ENCODE measurements at places on chromosomes 12 and 14.

GRCh38 chr14:100428727-100429126 is 105.6 kb downstream of the SLC25A47 start:
- DNase-seq: peak; percentile 72

DNA sequence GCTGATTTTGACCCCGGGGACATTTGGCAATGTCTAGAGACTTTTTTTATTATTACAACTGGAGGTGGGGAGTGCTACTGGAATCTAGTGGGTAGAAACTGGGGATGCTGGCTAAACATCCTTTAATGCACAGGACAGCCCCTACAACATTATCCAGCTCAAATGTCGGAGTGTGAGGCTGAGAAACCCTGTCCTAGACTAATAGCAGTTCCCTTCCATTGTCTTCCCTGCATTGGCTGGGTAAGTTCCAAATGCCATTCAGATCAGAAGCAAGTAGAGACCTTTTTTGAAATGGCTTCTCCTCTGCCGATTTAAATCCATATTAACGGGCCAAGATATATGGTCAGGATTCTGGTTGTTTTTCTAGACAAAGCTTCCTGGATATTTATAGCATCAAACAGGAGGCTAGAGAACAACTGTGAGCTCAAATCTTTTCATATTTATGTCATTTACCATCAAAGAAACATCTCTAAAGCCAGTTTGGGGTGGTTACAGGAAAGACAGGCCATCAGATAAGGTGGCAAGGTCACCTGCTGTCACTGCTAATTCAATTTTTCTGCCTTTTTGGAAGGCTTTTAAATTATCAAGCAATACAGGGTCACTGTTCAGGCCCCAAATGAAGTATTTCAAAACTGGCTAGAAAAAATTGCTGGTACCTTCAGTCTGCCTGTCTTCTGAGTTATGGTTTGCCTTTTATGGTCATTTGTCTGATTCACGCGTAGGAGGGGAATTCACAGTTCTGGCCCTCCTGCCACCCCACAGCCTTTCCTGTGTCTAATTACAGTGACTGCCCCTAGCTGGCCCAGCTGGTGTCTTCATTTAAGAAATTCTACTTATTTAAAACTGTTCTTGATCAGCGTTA is 20.1 kb upstream of the AKAP5 start:
- DNase-seq: peak; percentile 74

GRCh38 chr12:69095765-69096477 is 143.4 kb upstream of the CPSF6 start:
- DNase-seq: no peak

DNA sequence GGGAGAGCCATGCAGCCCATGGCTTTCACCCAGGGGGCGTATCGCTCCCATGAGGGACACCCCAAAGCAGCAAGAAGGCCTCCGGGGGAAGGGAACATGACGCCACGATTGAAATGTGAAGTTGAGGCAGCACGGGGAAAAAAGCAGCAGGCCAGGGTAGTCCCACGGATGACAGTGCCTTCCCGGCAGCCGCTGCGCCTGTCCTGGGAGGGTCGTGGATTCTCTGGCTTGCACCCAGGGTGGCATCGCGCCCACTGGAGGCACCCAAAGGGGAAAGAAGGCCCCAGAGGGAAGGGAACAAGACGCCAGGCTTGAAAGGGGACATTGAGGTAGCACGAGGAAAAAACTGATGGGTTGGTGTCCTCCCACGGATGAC is 161.6 kb upstream of the ALG10B start:
- no peak for DNase-seq

DNA sequence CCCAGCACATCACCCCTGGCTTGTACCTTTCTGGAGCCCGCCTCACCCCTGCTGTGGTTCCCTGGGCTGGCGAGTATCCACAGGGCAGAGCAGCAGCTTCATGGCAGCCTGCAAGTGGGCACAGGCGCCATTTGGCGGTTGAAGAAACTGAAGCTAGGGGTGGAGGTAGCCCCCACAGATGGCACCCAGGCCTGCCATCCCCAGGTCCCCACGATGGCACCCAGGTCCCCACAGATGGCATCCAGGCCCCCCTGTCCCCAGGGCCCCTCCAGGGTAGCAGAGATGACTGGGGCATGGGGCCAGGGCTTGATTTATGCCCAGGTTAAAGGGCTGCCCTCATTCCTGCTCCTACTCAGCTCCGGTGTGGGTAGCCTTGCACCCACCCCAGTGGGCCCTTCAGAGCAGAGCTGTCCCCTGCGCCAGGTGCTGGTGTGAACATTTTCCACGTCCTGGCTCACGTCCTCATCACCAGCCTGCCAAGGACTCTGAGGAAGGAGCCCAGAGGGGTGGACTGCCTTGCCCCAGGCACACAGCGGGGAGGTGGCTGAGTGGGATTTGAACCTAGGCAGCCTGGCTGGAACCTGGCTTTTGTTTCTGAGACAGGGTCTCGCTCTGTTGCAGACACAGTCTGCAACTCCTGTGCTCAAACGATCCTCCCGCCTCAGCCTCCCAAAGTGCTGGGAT is 8.7 kb downstream of the MMP17 start:
- DNase-seq: no peak

GRCh38 chr14:94346841-94347240 is 23.7 kb upstream of the SERPINA6 start:
- no peak for DNase-seq

GRCh38 chr12:2282318-2282717 is 229.5 kb downstream of the CACNA1C start:
- DNase-seq: no peak

DNA sequence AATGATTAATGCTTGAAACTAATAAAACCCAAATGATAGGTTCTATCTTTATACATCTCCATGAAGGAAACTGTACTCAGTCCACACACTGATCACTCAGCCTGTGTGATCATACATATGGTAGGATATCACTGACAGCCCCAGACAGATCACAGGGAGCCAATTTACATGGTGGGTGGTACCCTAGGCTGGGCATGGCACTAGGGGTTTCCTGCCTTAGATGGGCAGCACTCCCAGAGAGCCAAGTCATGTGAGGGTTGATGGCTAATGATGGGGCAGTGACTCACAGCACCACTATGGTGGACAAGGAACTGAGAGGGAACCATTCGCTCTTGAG is 89.6 kb upstream of the PTPRR start:
- no peak for DNase-seq

DNA sequence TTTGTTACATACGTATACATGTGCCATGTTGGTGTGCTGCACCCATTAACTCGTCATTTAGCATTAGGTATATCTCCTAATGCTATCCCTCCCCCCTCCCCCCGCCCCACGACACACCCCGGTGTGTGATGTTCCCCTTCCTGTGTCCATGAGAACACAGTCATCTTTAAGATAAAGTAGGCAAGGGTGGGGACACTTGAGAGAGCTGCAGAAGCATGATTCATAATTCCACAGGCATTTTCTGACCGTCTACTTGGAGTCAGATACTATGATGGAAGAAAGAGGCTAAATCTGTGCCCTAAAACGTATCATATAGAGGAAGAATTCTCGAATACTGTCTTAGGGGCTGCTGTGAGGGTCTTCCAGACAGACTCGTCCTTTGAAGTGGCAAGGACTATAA is 145.9 kb upstream of the VASH1 start:
- DNase-seq: no peak

- no peak for DNase-seq
Observed at GRCh38 chr14:79209418-79209817, 1001.9 kb downstream of the DIO2 start.

DNA sequence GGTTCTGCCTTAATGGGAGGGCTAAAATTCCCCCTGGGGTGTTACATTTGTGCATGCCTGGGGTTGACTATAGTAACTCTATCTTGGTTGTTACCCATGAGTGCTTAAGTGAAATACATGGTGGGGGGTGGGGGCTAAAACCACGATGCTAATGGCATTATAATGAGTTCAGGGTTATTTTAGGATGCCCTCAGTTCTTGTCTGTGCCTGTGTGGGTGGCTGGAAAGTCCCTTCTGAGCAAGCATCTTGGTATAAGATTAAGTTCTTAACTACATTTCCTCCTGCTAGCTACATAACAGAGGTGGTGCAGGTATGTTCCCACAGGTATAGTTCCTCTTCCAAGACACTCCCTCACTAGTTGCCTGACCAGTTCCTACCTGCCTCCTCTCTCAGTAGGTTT is 822.3 kb downstream of the LRFN5 start:
- DNase-seq: peak; percentile 45

- no peak for DNase-seq
Observed at GRCh38 chr12:89343127-89343526, 9.2 kb downstream of the DUSP6 start.

GRCh38 chr12:120350576-120351350 is 18.2 kb downstream of the MSI1 start:
- no peak for DNase-seq

DNA sequence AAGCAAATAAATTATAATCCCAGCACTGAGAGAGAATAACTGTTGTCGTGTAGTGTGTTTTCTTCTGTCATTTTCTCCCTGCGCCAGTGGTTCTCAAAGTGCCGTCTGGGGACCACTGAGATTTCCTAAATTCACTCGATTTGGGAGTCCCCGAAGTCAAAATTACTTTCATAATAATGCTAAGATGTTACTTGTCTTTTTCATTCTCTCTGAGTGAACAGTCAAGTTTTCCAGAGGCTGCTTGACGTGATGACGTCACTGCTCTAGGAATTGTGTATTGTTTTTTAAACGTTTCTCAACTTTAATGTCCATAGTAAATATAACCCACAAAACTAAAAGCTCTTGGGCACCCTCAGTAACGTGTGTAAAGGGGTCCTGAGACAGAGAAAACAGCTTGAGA is 796 bp upstream of the POP5 start:
- DNase-seq: peak; percentile 18

GRCh38 chr14:33118668-33119067 is 180.0 kb downstream of the NPAS3 start:
- DNase-seq: no peak

GRCh38 chr12:130754234-130754901 is 38.3 kb upstream of the RIMBP2 start:
- no peak for DNase-seq

DNA sequence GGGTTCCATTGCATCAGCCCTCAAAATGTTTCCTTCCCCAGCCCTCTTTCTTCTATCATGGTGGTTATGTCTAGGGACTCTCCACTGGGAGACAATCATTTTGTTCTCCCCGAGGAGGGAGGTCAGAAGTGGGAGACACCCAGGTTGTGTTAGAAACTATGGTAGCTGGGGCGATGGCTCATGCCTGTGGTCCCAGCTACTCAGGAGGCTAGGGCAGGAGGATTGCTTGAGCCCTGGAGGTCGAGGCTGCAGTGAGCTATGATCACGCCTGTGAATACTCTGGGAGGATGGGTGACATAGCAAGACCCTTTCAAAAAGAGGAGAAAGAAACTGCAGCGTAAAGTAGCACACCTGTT is 13.0 kb upstream of the LRRC23 start:
- DNase-seq: no peak

DNA sequence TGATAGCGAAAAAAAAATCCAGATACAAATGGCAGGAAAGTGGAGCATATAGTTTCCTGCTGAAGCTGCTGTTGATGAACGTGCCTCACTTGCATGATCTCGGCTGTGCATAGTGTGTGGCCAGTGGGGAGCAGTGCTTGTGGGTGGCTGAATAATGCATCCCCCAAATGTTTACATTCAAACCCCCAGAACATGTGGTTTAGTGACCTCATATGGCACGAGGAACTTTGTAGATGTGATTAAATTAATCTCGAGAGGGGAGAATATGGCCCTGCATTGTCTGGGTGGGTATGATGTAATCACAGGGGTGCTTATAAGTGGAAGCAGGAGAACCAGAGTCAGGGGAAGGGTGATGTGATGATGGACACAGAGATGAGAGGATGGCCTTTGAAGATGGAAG is 425.0 kb downstream of the TMEM121 start:
- no peak for DNase-seq

- DNase-seq: peak; percentile 50
Observed at GRCh38 chr14:103443111-103443510, 57.9 kb downstream of the MARK3 start.

DNA sequence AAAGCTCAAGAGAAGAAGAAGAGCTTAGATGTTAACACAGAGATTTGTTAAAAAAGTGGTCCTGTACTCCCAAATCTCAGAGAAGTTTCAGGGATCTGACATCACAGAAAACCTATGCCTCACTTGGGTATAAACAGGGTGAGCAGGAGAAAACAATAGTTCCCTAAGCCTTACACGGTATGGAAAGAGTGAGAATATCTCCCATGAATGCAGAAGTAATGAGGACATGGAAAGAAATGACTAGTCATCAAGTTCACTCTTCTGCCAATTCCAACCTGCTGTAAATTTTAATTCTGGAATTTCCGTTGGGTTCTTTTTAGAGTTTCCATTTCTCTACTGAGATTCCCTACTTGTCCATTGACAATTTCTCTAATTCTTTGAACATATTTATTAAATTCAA is 6.2 kb upstream of the PTGER2 start:
- peak; percentile 74 for DNase-seq

- no peak for DNase-seq
Observed at GRCh38 chr14:49187799-49188198, 398.4 kb downstream of the RPS29 start.

DNA sequence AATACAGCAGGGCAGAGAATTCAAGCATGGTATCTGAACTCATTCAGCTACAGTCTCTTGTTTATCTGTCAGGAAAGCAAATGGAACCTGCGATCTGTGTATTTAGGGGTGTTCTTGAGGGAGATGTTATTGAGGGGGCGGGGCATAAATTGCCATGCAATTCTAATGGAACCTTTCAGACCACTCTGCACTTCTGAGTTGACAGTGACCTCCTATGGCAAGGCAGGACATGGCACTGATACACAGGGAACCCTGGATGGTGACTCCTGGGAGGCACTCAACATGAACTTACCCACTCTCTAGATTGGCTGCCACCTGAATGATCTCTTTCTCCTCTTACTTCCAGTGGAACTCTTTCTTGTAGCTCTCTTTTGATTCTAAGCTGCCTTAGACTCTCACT is 787.3 kb downstream of the VRK1 start:
- peak; percentile 28 for DNase-seq

- DNase-seq: no peak
Observed at GRCh38 chr12:13680916-13681315, 300.5 kb downstream of the GRIN2B start.

- DNase-seq: no peak
Observed at GRCh38 chr12:114666746-114667668, 17.0 kb downstream of the TBX3 start.

- no peak for DNase-seq
Observed at GRCh38 chr12:92398565-92399309, 253.1 kb upstream of the BTG1 start.

DNA sequence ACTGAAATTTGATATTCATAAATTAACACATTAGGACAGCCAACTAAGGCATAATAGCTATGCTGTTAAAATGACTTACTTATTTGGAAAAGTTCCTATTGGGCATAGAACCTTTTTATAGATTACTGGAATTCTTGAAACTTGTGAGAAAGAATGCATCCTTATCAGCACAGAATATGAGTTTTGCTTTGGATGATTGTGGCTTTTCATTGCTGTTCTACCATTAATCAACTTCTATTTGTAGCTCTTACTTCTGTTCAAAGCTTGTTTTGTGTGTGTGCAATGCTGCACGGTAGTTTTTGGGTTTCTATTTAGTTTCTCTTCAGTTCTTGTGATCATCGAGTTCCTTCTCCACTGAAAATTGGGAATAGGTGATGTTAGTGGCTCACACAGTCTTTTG is 152.4 kb upstream of the PELI2 start:
- DNase-seq: no peak
